ENCODE measurements at places on chromosomes 2 and 18. TPM values are rescaled to one million over a fixed set of nuclear protein-coding genes. Genes with fewer than 3 reads are reported as not detected.

The CMPK2 gene
- not detected for total RNA-seq

The LOXHD1 gene
- total RNA-seq, result not detected

The AAK1 gene
- total RNA-seq, result 19.6 TPM

The LOXL3 gene
- total RNA-seq, result 11.4 TPM

The CD28 gene
- not detected for total RNA-seq

DNA sequence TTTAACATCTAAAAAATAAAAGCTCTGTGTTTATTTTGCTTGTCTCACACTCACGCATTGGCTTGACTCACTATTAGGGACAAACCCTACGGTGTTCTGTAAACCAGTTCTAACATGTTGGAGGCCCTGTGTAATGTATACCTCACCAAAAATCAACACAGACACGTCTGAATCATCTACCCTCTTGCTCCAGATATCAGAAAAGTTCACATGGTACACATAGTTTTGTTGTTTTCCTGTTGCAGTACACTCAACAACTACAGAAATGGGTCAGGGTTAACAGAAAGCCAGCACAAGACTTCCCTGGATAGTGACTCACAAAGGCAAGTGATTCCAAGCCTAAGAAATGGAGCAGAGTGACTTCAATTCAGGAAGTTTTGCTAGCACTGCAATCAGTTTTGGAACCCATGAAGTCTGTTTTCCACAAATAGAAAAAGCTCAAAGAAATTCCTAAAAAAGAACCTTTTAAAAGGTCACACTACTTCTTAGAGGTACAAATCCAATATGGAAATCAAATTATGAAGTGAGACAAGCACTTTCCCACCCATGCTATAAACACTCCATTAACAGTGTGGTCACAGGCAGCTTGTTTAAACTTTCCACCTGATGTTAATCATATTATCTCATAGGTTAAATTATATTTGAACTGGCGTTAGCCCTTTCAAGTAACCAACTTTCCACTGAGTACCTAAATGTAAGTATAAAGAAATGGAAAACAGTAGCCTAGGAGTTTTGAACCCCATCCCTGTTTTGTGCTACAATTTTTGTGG is 87.4 kb downstream of the GAREM1 start:
- no peak for DNase-seq
